CD4-positive, alpha-beta T cell treated with Interleukin-17A for 1 hour (primary cell): ENCODE measurements at places on chromosomes 12 and 14.

DNA sequence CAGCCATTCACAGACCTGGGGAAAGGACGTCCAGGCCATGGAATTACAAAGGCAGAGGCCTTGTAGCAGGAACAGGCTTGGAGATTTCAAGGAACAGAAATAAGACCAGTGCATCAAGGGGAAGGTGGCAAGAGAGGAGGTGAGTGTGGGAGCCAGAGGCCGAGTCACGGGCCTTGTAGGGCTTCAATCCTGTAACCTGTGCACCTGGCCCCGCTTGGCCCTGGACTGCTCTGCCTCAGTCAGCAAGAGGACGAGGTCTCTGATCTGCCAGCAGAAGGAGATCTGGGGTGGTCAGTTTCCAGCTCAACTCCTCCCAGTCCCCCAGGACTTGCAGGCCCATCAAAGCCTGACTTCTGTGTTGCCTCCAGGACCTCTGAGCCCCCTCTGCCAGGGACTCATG lies 200.8 kb downstream of the VRK1 start:
- no peak for DNase-seq

GRCh38 chr14:44309331-44309730 lies 197.8 kb downstream of the FSCB start:
- DNase-seq, result no peak

DNA sequence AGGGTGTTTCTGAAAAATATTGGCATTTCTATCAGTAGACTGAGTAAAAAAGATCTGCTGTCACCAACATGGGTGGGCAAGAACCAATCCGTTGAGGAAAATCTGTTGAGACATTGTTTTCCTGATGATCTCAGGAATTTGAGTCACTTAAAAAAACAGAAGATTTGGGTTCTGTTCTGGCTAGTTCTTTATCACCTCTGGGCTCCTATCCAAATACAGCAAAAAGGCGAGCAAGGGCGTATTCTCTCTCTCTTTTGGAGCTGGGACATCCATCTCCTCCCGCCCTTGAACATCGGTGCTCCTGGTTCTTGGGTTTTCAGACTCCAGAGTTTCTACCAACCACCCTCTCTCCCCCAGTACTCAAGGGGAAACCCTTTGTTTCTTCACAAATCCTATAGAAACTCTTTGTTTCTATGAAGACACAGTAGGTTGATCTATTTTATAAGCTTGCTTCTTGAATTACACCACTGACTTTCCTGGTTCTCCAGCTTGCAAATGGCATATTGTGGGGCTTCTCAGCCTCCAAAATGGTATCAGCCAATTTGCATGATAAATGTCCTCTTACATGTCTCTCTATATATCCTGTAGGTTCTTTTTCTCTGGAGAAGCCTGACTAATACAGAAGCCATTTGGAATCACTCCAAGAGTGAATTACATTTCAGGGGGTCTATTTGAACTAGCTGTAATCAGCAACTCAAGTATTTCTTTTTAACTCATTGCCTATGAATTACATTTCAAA lies 263.9 kb upstream of the TMTC1 start:
- DNase-seq, result no peak

DNA sequence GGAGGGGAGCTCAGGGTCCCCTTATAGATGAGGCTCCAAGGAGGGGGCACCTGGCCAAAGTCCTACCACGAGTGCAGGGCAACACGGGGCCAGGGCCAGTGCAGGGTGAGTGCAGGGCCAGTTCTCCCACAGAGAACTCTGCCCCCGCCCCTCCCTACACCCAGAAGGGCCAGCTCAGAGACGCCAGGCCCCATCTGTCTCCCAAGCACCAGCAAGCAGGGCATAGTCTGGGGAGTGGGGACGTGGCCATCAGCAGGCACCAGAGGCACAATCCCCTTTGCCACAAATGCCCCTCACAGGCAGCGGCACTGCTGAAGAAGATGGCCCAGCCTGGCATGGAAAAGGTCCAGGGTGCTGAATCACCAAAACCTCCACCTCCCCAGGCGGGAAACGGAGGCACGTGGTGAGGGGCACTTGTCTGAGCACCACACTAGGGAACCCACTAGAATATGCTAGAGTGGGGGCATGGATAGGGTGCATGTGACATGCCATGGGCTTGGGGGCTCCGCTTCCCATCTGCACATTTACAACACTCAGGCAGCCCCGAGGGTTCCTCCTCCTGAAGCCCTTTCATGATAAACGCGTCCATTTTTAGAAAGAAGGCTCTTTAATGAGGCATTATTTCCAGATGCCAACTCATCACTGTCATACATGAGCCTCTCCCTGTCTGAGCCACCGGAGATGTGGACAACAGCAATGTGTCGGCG lies 17.8 kb downstream of the CCDC85C start:
- no peak for DNase-seq

GRCh38 chr12:57766464-57767304 lies at the start of gene CYP27B1:
Gene CYP27B1 (minus strand): TSS chr12:57767078. CDS start chr12:57767041, 37 bp downstream.
- DNase-seq, result no peak

DNA sequence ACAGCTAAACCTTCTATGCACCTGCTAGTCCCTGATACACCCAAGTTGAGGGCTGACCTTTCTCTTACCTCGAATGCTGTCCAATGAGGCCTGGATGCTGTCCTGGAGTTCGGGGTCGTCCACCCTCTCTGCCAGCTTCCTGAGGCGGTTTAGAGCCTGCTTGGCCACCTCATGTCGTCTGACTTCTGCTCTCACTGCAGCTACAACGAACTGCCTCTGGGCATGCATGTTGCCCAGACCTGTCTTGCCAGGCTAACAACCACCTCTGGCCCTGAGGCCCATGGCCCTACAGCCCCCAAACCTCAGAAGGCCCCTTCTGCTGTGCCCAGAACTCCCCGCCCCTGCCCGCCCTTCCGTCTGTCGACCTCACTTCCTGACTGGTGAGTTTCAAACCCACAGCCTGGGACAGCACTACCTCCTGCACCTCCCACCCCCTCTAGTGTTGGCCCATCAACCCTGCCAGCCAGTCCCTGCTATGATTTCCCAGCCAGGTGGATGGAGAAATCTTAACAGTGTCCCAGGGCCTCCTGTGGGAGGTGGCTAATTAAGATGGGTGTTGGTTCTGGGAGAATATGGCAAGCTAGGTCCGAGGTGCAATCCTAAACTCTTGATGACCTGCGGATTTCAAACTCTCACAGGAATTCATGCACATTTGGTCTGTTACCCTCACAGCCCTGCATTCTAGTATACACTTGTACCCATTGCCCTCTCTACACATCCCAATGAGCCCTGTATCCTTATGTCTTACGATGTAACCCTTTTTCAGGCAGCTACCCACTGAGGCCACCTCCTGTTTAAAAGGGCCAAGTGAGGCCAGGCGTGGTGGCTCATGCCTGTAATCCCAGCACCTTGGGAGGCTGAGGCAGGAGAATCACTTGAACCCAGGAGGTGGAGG lies 2.7 kb upstream of the TSPAN31 start:
- DNase-seq, result peak; percentile 91

GRCh38 chr12:118061873-118062843 lies 1.2 kb upstream of the WSB2 start:
- peak; percentile 16 for DNase-seq

- no peak for DNase-seq
Measured at GRCh38 chr12:114335607-114336006, 70.3 kb downstream of the TBX5 start.

DNA sequence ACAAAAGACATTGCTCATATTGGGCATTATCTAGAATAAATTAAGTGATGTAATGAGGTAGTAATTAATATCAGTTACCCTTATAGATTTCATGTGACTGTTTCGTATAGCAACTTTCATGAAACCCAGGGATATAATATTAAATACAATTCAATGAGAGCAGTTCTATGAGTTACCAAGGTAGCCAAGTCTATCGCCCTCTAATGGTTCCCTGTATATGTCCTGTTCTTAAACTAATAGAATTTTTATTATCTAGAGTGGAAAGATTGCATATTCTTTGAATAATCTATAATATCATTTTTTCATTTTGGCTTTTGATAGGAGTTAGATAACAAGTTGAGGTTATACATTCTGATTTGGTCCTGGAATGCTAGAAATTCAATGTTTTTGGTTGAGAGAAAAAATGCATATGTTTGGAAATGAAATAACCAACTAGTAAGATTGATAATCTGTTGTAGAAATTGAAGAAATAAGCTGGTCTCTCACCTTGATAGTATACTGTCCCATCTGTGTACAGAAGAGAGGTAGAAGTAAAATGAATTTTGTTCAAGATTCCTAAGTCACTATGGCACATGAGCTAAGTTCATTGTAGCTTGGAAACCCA lies 59.7 kb downstream of the SCFD1 start:
- DNase-seq, result peak; percentile 18

DNA sequence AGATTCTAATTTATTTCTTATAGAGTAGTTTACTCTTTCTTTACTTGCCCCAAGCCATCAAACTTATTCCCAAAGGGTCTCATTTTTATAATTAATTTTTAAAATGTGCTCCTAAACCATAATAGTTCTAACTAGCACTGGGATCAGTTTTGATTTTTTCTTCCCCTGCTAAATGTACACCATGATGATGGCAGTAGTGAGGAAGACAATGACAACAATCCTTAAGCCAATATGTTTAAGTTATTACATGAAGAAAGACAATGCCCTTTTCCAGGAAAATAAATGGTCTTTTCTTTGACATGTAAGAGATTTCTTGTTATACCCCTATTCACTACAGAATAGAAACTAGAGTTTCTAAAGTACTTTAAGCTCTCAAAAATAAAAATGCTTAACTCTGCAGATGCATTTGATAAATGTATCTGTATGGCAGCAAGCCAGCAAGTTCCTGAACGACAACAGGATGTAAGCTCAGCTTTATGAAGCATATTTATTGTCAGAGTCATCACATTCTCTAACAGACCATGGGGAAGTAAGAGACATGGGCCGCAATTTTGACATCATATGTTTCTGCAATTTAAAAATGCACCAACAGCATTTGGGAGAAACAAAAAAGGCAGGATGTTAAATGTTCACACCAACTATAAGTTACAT lies 36.0 kb upstream of the SNX6 start:
- DNase-seq, result peak; percentile 50

- DNase-seq, result no peak
Measured at GRCh38 chr12:120938496-120938895, 34.3 kb upstream of the SPPL3 start.

DNA sequence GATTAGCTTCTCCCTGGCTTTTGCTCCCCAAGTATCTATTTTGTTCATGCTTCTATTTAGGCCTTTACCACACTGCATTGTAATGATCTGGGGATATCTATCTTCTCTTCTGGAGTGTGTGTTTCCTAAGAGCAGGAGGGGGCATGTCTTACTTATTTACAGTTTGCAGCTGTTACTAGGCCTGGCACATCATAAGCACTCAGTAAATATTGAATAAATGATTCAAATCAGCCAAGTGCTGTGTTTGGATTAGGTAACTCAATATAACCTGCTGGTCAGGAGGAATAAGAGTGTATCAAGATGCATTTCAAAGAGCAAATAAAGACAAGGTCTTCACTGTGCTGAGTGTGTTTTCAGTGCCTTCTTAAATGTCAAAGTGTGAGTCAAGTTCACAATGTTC lies 186.1 kb downstream of the FOXG1 start:
- no peak for DNase-seq

DNA sequence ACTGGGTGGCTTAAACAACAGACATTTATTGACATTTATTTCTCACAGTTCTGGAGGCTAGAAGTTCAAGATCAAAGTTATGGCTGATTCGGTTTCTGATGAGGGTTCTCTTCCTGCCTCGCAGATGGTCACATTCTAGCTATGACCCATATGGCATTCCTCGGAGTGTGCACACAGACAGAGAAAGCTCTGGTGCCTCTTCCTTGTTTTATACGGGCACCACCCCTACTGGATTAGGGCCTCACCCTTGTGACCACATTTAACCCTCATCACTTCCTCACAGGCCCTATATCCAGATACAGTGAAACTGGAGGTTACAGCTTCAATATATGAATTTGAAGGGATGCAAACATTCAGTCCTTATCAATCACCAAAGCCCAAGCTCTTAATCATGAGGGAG lies 77.0 kb upstream of the OVCH1 start:
- DNase-seq, result no peak

DNA sequence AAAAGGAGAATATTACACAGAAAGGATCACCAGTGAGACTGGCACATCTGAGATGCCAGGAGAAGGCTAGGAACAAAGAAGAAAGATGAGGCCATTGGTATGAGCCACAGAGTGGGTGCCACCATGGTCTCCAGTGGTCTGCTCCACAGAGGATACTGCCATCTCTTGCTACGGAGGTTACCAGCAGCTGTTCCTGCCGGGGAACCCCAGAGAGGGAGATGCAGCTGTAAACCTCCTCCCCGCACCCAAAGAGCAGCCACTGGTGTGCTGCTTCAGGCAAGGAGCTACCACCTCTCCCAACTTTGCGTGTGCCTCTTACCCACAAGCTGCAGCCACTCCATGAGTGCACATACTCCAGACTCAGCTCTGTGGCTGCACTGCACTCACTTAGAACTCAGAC lies 201.5 kb upstream of the RTL1 start:
- no peak for DNase-seq

DNA sequence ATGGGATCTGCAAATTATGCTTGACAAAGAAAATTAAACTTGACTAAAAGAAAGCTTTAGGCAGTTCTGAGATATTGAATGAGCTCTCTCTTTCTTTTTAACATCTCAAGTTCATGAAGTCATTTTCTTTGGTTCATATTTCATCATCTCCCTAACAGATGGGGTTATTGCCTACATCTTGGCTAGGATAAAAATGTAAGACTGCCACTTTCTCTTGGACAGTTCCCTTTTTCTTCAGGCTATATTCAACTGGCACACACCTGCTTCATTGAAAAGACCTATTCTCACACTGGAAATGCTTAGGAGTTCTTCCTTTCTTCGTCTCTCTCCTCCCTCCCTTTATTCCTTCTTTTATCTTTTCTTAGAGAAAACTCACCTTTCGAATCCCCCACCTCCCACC lies 355.9 kb upstream of the SEL1L start:
- no peak for DNase-seq

- DNase-seq, result no peak
Measured at GRCh38 chr12:118302053-118302452, 70.7 kb downstream of the TAOK3 start.

DNA sequence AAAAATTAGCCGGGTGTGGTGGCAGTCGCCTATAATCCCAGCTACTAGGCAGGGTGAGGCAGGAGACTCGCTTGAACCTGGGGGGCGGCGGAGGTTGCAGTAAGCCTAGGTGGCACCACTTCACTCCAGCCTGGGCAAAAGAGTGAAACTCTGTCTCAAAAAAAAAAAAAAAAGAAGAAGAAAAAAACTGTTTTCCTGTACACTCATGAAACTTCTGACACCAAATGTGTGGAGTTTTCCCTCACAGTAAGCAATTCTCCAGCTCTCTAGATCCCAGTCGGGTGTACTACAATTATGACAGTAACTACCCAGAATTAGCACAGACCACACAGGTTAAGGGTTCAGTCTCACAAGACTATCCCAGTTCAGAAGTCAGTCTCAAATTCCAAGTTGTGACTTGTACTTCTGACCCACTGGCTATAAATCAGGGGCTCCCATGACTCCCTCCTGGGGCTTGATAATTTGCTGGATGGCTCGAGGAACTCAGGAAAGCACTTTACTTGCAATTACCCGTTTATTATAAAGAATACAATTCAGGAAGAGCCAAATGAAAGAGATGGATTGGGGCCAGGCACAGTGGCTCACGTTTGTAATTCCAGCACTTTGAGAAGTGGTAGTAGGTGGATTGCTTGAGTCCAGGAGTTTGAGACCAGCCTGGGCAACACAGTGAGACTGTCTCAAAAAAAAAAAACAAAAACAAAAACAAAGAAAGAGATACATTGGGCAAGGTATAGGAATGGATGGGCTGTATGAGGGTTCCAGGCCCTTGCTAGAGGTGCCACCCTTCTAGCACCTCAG lies 12.4 kb upstream of the ARF6 start:
- DNase-seq, result no peak
